Glutamatergic neuron (in vitro differentiated cells): ENCODE measurements at places on chromosomes 16 and 17. TPM values are rescaled to one million over a fixed set of nuclear protein-coding genes. Genes with fewer than 3 reads are reported as not detected.
A peak's percentile ranks its signal among the peaks of the same experiment; 100 is the strongest.

GRCh38 chr17:57545731-57546342 is 199.3 kb downstream of the CCDC182 start:
- H3K27me3 ChIP-seq: peaks cover 15% of the 10 kb centered on the region
- H3K36me3 ChIP-seq: no peaks in the 10 kb centered on the region
- H3K4me3 ChIP-seq: peak overlapping the region; percentile 50
- no peak for DNase-seq
- peak overlapping the region; percentile 95 for H3K27ac ChIP-seq

Gene CCL3
- total RNA-seq: not detected

Gene WNT3
- 1.7 TPM for total RNA-seq

Gene SLC38A8
- not detected for total RNA-seq

Gene ZNF597
- total RNA-seq: 1.9 TPM
